ENCODE measurements at places on chromosomes 6 and 20.

- DNase-seq, result no peak
These were observed 692.8 kb downstream of the EPM2A start for GRCh38 chr6:145042559-145042958.

DNA sequence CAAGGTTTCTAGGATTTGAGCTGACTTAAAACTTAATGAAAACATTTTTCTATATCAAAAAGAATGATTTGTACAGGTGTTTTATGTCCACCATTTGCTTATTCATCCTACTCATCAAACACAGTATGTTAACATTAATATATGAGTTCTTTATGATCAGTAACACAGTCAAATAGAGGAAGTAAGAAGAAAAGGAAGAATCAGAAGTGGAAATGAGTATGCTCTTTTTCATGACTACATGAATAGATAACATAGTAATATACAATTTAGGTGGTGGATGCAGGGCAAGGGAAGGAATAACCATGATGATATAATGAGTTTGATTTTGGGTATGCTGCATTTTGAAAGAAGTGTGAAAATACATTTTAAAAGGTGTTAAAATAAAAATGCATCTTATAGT is 16.5 kb downstream of the KPNA5 start:
- no peak for DNase-seq

DNA sequence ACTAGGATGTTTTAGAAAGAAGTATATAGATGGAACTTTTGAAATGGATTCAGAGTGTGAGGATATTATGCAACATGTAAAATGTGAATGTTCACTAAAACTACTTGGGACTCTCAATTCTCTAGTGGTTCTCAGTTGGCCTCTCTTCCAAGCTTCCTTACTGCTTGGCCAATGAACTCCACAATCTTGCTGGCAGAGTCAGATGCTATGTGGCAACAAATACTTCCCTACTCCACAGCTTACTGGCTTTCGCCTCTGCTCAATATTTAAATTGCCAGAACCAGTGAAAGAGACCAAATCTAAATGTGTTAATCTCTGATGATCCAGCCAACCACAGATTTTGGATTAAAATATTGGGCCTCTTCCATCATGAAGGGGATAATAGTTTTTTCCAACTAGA is 138.4 kb downstream of the HTR1B start:
- DNase-seq, result no peak

- no peak for DNase-seq
These were observed 189.7 kb downstream of the NFATC2 start for GRCh38 chr20:51352791-51353190.

DNA sequence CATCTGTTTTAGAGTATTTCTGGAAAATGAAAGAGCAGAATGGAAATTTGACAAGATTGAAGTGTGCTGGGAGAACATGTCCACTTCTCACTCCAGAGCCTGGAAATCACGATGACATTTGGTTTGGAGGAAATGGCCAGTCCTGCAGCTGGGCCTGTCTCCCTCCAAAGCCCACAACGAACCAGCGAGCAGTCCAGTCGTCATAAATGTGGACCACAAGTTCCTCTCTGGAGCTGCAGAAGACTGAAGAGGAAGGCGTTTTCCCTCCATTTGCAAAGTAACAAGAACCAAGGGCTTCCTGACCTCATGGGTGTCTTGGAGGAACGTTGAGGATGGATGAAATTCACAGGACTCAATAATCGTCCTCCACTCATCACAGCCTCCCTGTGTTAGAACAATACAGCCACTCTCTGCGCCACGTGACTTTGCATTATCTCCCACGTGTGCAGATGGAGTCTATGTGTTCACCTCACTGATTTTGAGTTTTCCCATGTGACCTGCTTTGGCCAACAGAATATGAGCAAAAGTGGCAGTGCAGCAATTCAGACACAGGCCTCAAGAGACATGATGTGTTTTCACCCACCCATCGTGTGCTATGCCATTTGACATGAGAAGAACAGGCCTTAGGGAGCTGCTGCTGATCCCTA is 9.1 kb upstream of the SPATS1 start:
- no peak for DNase-seq

DNA sequence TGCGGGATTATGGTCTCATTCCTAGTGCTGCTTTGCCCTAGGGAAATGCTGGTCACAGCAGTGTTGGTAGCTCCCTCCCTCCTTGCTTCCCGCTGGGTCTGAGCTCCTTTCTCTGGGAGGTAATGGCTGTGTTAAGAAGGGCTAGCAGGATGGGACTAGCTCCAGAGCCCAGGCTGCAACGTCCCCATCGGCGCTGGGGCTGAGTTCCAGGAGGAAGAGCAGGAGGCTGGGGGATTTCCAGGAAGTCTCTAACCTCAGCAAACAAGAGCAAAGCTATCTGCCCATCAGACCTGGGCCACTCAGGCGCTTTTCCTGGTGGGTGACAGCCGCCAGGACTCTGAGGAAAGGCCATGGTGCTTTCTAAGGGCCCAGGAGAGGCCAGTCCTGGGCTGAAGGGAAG is 174.2 kb downstream of the DLL1 start:
- no peak for DNase-seq

- no peak for DNase-seq
These were observed 130.1 kb downstream of the IPCEF1 start for GRCh38 chr6:154226461-154226860.

- DNase-seq, result no peak
These were observed 83.5 kb upstream of the BEND3 start for GRCh38 chr6:107198631-107199416.

DNA sequence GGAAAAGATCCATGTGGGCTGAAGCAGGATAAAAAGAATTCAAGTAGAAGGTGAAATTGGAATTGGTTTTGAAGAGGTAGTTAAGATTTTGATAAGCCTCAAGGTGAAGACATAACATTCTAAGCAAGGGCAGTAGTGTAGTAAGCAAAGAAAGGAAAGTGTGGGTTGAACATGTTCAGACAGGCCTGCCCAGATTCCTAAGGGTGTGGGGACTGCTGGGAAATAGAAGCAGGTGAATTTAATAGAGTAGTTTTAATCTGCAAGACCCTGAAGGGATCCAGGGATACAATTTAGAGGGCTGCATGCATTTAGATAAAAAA is 19.1 kb downstream of the TAB2 start:
- DNase-seq, result no peak

DNA sequence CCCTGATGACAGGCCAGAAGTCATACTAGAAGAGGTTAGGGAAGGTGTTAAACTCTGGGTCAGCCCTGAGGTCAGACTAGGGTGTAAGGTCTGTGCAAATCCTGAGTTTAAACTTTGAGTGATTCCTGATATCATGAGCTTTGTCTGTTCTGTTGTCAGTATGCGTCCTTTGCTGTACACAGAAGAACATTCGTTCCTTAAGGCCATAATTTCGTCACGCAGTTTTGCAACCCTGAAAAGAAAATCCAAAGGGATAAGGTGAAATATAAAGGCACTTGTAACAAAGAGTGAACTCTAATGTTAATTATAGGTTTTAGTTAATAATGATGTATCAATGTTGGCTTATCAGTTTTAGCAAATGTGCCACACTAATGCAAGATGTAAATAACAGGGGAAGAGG is 2.3 kb downstream of the DST start:
- no peak for DNase-seq

DNA sequence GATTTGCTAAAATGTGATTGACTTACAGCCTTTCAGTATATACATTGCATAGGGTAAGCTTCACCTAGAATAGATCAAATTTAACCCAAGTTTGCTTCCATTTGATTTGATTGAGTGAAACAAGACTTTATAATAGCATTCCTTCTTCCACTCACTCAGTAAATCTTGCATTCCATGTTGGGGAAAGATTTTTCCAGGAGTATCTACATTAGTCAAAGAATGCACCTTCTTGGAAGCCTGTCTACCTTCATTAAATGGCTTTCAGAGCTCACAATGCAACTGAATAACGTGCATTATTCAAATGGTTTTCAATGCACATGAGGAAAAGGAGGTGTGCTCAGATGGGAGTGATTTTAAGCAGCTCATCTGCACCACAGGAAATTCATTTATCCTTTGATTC is 38.3 kb upstream of the TSHZ2 start:
- DNase-seq, result no peak

GRCh38 chr6:127186889-127187288 is 68.4 kb downstream of the RSPO3 start:
- no peak for DNase-seq

GRCh38 chr20:9332791-9333479 is 181.5 kb upstream of the LAMP5 start:
- no peak for DNase-seq

DNA sequence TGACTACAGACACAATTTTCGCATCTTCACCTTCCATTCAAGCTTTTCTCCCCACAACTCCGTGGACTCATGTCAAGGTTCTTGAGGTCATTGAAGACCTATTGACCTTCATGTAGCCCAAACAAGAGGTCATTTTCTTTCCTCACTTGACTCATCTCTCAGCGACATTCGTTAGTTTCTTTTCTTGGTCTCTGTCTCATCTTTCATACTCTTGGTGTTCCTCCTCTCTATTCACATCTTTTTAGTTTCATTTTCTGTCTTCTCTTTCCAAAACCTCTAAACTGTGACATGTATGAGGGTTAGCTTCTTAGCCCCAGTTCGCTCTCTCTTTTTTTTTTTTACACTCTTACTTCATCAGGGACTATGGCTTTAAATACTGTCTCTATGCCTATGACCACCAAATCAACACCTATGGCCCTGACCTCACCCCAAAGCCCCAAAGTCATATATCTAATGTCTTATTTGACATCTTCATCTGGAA is 128.6 kb upstream of the BACH2 start:
- DNase-seq, result no peak

- no peak for DNase-seq
These were observed 60.4 kb downstream of the SOBP start for GRCh38 chr6:107550241-107550840.

- no peak for DNase-seq
These were observed 773 bp downstream of the SMAP1 start for GRCh38 chr6:70668499-70668812.

- DNase-seq, result no peak
These were observed 1.1 kb upstream of the TCF15 start for GRCh38 chr20:611047-611842.

DNA sequence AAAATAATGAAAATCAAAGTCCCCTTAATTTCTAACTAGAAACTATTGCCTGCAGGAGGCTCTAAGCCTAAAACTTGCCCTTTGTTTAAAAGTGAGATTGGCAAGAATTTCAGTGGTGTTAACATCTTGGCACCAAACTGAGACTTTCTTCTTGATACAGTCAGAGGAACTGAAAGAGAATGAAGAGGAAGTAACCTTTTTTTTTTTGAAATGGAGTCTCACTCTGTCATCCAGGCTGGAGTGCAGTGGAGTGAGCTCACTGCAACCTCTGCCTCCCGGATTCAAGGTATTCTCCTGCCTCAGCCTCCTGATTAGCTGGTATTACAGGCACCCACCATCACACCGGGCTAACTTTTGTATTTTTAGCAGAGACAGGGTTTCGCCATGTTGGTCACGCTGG is 3.6 kb downstream of the DOP1A start:
- no peak for DNase-seq

DNA sequence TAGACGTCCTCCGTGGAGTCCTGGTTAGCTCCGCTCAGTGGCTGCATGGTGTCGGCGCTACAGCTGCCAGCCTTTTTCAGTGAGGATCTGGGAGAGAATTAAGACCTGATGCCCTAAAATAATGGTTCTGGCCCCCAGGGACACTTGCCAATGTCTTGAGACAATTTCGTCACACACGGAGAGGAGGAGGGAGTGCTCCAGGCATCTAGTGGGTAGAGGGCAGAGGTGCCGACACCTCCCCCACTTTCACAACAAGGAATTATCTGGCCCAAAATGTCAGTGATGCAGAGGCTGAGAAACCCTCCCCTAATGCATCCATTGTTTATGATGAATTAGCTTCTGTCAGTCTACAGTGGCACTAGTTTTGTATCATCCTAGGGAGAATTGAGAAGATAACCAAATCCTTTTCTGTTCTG is 24.4 kb downstream of the TMEM181 start:
- no peak for DNase-seq

- DNase-seq, result no peak
These were observed 94.6 kb downstream of the EPB41L2 start for GRCh38 chr6:130968476-130968875.

- no peak for DNase-seq
These were observed 39.4 kb upstream of the MRPS10 start for GRCh38 chr6:42257063-42257462.

GRCh38 chr20:49680484-49680883 is 33.2 kb downstream of the B4GALT5 start:
- DNase-seq, result no peak

Data from astrocyte of the cerebellum (primary cell).